Activated T-helper 2 cell treated with anti-CD3 and anti-CD28 coated beads, Interferon-gamma antibody, Interleukin-2, Interleukin-4, amounts not matched to agents 10 μg/mL and 5 μg/mL and 100 μg/mL, durations not matched to agents 14 hours and 24 hours and 36 hours (primary cell): ENCODE measurements at places on chromosomes 1 and 21. TPM values are rescaled to one million over a fixed set of nuclear protein-coding genes. Genes with fewer than 3 reads are reported as not detected.

RABGGTB gene
- total RNA-seq = 219 and 230 TPM in 2 replicates

HJV gene
- not detected in 2 replicates for total RNA-seq

- no peak for DNase-seq
Measured at GRCh38 chr1:76547916-76548315, 319.4 kb upstream of the ST6GALNAC5 start.

SSR2 gene
- total RNA-seq = 227 and 239 TPM in 2 replicates

DNA sequence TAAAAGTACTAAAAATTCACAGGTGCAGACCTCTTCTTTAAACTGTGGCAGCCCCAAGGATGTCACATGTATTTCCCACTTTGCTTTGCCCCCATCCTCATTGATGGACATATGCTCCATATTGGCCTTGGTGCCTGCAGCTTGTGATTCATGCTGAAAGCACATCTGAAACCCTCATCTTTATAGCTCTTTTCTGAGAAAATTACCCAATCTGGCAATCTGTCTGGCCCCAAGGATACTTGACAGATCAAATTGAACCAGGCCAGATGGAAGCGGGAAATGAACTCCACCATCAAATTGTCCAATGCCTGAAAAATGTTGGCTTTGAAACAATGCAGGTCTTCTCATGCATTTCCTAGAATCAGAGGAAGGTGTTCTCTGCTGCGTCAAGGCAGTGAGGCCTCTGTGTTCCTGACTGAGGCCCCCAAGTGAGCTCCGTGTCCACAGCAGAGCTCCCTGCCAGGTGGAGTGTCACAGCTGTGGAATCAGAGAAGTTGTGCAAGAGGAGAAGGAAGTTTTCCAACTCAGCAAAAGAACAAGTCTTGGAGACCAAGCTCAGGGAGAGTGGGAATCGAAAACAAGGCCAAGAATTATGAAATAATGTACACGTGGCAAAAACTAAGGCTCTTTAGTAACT is 323.7 kb downstream of the PLPP3 start:
- DNase-seq = no peak
